ENCODE measurements at places on chromosomes 1 and 21. TPM values are rescaled to one million over a fixed set of nuclear protein-coding genes. Genes with fewer than 3 reads are reported as not detected.

- DNase-seq, result no peak
Observed at GRCh38 chr21:27581168-27581567, 614.3 kb upstream of the ADAMTS5 start.

DNA sequence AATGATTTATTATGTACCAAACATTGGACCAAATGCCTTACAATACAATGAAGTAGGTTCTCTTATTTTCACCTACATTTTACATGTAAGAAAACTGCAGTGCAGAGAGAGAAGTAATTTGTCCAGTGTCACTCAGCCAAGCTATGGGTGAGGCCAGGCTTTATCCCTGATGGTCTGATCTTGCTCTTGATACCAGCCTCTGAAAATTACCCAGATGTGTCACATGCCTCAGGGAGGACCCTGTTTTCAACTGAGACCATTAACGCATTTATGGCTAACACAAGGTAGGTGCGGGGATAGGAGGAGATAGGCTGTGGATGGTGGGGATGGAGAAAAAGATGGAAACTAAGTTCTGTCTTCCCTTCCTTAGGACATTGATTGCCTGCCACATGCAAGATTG, 56.9 kb downstream of the NGF start:
- no peak for DNase-seq

DNA sequence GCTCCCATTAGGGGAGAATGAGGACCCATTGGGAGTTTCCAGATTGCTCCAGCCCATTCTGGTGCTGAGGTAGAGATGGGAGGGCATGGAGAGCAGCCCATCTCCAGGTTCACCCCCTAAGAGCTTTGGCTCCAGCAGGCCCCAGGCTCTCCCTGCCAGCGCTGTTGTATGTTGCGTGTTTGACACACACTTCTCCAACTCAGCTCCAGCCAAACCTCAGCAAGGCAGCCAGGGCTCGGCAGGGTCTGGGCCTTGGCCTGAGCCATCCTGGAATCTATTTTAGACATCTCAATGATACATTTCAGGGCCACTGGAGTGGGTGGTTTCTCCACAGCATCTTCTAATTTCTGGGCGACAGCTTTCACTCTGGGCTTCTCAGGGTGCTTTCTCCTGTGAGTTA, 117.0 kb downstream of the NAV1 start:
- no peak for DNase-seq

GRCh38 chr1:171355727-171356126, 41.7 kb downstream of the FMO4 start:
- DNase-seq, result no peak

- no peak for DNase-seq
Observed at GRCh38 chr1:111559736-111560279, 56.4 kb upstream of the ADORA3 start.

GRCh38 chr1:30929944-30930525, 21.5 kb upstream of the SDC3 start:
- no peak for DNase-seq

- no peak for DNase-seq
Observed at GRCh38 chr1:36612121-36612520, 129.4 kb upstream of the CSF3R start.

DNA sequence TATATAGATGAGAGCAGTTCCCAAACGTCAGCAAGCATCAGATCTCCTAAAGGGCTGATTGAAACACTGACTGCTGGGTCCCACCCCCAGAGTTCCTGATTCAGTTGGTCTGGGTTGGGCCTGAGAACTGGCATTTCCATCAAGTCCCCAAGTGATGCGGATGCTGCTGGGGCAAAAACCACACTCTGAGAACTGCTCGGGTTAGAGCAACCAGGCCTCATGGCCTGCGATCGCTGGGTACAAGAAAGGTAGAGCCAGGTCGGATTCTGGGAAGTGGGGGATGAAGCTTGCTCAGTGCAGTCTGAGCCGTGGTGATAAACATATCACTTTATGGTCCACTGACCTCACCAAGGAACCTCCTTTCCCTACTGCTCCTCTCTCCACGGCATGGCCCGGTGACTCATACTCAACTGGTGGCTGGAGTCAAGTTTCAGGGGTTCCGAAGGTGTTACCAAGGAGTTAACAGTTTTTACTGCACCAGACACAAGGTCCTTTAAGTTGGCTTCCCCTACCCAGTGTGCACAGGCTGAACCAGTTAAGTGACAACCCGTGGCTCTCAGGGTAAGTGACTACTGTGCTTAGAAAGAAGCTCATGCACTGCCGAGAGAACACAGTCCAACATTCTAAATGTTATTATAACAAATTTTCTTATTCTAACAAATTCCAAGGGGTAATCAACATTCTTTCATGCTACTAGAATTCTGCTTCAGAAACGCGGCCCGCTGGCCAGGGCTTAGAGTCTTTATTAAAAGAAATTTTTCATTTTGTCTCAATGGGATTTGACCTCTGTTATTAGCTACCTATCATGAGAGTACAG, 153.5 kb downstream of the TGFBR3 start:
- peak; percentile 42 for DNase-seq

DNA sequence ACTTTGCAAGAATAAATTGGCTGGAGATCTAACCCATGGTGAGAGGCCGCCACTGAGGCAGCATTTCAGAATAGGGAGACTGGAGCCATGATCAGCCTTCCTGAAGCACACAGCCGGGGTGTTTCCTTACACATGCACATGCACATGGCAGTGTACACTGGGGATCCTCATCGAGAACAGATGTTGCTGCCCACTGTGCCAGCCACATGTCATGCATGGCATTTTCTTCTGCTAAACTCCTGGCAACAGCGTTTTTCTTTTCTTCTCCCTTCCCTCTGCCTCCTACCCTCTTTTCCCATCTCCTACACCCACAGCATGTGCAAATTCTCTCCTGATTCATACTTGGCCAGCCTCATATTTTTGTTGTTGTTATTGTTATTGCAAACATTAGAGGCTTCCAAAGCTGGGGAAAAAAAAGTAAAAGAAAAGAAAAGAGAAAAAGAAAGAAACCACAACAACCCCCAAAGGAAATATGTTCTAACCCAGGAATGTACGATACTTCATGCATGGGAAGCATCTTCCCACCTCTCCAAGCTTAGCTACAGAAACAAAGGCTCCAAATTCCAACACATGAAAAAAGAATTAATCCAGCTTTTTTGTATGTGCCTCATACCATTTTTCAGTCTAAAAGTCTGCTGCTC, 344.0 kb downstream of the ASTN1 start:
- DNase-seq, result no peak

DNA sequence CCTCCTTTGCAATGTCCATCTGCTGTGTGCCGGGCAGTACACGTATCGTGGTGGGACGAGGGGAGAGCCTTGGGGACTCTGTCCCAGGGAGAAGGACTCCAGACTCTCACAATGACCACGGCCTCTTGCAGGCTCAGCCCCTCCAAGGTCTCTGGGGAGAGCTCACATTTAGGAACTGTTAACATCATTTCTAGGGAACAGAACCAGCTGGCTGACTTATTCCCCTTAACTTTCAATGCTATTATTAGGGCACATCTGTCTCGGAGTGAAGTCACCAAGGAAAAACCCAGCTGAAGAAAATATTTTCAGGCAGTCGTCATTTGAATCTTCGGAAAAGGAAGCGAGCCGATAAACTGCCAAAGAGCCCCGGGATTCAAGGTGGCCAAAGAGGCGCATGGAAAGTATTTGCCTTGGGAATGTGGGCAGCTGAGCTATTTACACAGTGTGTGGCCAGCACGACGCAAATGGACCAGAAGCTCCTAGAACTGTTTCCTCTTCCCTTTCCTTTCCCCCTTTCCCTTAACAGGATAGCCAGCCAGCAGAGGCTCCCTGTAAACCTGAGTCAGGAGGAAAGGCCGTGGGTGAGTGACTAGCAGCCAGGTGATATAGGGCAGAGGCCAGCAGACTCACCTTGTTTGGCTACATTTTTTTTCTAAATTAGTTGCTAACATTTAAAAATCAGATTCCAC, 74.5 kb downstream of the ITPKB start:
- DNase-seq, result no peak

The SYT2 gene
- total RNA-seq, result not detected

The SYT11 gene
- 8.6 TPM for total RNA-seq

The SPRR5 gene
- total RNA-seq, result not detected

The GPR37L1 gene
- total RNA-seq, result not detected

The C8B gene
- total RNA-seq, result not detected

The DMRTA2 gene
- total RNA-seq, result not detected
